Breast epithelium (tissue), 4 donors: ENCODE measurements at places on chromosomes 16 and 17.

- no peaks in the 10 kb centered on the region for H3K4me1 ChIP-seq
- no peak overlapping the region for H3K4me3 ChIP-seq
- H3K27ac ChIP-seq: no peak overlapping the region
Measured at GRCh38 chr17:53934931-53935330, 112.2 kb downstream of the KIF2B start.

DNA sequence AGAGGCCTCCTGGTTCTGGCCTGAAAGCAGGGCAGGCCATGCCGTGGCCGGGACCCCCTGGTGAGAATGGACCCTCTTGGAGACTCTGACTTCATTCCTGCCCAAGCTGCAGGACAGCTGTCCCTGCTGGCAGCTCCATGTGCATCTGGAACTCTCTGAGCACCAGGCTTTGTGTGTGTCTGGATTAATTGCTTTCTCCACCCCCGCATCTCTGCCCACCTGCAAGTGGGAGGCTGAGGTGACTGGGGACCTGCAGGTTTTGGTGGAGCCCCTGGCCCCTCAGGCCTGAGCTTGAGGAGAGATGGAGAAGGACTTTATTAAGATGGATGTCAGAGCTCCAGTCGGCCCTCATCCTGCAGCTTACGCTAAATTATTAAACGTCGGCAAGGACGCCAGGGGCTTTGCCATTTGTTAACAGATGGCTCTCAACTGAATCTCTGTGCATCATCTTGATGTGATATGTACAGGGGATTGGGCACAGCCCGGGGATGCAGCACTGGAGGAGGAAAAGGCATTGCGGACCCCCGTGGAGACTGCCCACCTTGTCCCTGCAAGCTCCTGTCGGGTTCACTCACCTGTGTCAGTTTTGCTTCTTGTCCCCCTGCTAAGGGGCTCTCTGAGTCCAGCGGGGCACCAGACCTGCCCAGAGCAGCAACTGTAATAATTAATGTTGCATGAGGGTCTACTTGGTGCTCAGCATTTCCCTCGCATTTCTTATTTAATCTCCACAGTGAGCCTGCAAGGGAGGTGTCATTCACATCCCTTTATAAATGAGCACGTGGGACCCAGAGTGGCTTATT lies 154.1 kb upstream of the RPL38 start:
- H3K36me3 ChIP-seq: no peaks in the 10 kb centered on the region
- H3K4me3 ChIP-seq: no peak overlapping the region
- no peak overlapping the region for H3K27ac ChIP-seq
- H3K27me3 ChIP-seq: no peaks in the 10 kb centered on the region

DNA sequence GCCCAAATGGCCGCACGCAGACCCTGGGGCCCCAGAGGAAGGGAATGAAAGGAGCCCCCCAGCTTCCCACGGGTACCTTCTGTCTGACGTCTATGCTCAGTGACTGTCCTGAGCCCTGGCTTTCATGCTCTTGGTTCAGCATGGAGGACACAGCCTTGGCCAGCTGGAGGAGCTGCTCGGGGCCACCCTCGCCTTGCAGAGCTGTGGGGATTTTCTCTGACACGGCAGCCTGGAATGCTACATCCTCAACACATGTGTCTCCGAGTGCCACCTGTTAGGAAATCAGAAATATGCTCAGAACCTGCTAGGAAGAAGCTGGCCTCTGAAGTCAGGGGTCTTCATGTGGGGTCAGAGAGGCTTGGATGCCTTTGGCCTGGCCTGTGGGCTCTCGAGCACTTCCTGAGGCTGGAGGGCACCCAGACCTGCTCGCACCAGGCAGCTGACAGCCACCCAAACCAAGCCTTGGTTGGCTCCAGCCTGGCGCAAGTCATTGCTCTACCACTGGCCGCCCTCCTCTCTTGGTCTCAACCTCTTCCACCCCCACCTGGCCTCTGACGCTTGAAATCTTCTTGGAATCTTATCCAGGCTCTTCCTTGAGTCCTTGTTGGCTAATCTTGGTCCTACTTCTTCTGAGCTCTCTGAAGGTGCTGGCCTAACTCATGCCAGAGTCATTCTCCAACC lies 63.7 kb upstream of the BCO1 start:
- no peaks in the 10 kb centered on the region for H3K36me3 ChIP-seq
- H3K27ac ChIP-seq: no peak overlapping the region
- H3K4me3 ChIP-seq: no peak overlapping the region
- H3K27me3 ChIP-seq: no peaks in the 10 kb centered on the region
- no peaks in the 10 kb centered on the region for H3K4me1 ChIP-seq

DNA sequence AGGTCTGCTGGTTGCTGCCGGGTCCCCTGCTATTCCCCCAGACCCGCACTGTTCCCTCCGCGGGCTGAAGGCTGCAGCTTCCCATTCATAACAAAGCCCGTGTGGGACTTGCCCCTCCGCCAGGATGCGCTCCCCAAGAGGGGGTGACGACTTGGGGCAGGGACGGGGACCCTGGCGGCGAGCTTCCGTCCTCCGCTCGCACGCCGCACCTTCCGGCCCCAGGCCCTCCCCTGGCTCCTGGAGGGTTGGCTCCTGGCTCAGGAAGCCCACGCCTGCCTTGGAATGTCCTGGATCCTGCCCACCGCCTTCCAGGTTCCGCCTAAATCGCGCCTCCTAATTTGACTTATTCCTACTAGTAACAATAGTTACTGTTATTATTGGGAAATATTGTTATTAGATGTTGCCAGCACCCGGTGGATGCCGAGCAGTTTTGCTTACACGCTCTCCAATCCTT lies 1.1 kb upstream of the TFAP4 start:
- no peaks in the 10 kb centered on the region for H3K36me3 ChIP-seq
- peak; percentile 64 for DNase-seq
- H3K27ac ChIP-seq: peak overlapping the region; percentile 88
- no peaks in the 10 kb centered on the region for H3K4me1 ChIP-seq
- H3K4me3 ChIP-seq: peak overlapping the region; percentile 99
- no peaks in the 10 kb centered on the region for H3K27me3 ChIP-seq

DNA sequence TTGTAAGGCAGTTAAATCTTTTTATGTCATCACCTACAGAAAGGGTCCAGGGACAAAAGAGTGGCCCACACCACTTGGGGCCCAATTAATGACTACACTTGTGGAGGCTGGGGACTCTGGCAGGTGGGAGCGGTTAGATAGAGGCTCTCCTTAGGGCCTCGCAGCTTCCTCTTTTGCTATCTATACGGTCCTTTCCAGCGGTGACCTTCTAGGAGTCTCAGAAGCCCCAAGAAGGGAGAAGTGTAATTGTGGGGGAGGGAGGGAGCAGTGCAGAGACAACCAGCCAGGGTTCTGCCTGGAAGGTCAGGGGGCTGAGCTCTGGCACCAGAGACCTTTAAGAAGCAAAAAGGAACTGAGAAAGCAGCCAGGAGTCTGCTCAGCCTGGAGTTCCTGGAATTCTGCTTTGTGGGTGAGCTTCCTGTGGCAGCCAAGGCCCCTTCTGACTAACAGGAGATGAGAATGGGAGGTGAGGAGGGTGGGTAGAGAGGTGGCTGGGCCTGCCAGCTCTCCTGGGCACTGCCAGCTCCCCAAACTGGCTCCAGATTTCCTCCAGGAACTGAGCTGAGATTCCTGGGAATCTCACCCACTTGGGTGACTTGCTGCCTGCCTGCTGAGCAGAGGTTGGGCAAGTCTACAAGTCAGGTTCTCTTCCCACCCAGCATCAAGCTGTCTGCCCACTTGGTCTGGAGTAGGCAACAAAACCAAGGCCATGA lies 16.3 kb upstream of the MAP3K14 start:
- no peak for DNase-seq
- H3K36me3 ChIP-seq: no peaks in the 10 kb centered on the region
- no peaks in the 10 kb centered on the region for H3K4me1 ChIP-seq
- peak overlapping the region; percentile 58 for H3K27ac ChIP-seq
- H3K4me3 ChIP-seq: no peak overlapping the region
- no peaks in the 10 kb centered on the region for H3K27me3 ChIP-seq

- no peaks in the 10 kb centered on the region for H3K36me3 ChIP-seq
- no peaks in the 10 kb centered on the region for H3K4me1 ChIP-seq
- no peaks in the 10 kb centered on the region for H3K27me3 ChIP-seq
- peak overlapping the region; percentile 56 for H3K4me3 ChIP-seq
- H3K27ac ChIP-seq: peak overlapping the region; percentile 81
Measured at GRCh38 chr16:22195695-22196558, 10.2 kb upstream of the EEF2K start.

DNA sequence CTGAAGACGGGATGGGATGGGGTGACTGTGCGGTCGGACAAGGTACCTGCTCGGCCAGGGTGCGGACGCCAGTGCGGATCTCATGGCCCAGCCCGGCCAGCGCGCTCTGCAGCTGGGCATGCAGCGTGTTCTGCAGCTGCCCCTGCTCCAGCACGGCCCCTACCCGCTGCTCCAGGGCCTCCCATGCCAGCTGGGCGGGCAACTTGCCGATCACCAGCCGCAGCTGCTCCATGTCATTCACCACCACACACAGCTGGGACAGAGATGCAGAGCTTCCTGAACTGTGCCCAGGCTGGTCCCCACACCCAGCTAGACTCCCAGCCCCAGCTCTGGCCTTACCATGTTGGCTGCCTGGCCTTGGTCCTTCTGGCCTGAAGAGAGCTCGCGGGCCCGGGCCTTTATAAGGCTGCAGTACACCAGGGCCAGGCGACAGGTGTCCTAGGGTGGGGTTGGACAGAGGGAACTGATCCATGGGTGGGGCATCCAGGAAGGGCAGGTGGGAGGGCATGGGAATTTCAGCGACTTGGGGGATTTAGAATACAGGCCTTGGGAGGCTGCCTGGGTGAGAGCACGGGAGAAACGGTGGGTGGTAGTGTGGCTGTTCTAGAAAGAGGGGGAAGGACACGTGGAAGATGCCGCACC lies 9.8 kb downstream of the UNC13D start:
- H3K4me1 ChIP-seq: no peaks in the 10 kb centered on the region
- no peak for DNase-seq
- H3K36me3 ChIP-seq: no peaks in the 10 kb centered on the region
- no peaks in the 10 kb centered on the region for H3K27me3 ChIP-seq
- H3K27ac ChIP-seq: no peak overlapping the region

- no peak overlapping the region for H3K27ac ChIP-seq
- H3K36me3 ChIP-seq: no peaks in the 10 kb centered on the region
- no peak overlapping the region for H3K4me3 ChIP-seq
- no peaks in the 10 kb centered on the region for H3K4me1 ChIP-seq
- no peaks in the 10 kb centered on the region for H3K27me3 ChIP-seq
Measured at GRCh38 chr16:67731071-67731752, 12.1 kb upstream of the GFOD2 start.

DNA sequence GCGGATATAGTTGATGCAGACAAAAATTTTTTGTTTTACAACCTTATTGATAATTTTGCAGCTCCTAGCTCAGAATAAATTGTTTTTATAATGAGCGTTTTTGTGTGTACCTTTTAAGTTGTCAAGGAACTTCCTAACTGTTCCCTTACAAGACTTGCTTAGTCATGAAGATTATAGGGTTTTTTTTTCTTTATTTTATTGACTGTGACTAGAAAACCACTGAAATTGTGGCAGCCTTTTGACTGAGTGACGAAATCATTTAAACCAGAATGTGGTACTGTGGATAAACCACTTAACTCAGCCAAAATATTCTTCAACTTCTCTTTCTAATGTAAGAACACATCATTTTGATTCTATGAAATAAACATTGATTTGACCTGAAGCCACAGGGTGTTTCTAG lies 40.8 kb upstream of the VPS4A start:
- no peaks in the 10 kb centered on the region for H3K27me3 ChIP-seq
- H3K4me1 ChIP-seq: no peaks in the 10 kb centered on the region
- no peak overlapping the region for H3K4me3 ChIP-seq

- H3K36me3 ChIP-seq: no peaks in the 10 kb centered on the region
- no peak overlapping the region for H3K4me3 ChIP-seq
- H3K27me3 ChIP-seq: no peaks in the 10 kb centered on the region
- no peak for DNase-seq
Measured at GRCh38 chr16:54106057-54106456, 180.5 kb downstream of the IRX3 start.

DNA sequence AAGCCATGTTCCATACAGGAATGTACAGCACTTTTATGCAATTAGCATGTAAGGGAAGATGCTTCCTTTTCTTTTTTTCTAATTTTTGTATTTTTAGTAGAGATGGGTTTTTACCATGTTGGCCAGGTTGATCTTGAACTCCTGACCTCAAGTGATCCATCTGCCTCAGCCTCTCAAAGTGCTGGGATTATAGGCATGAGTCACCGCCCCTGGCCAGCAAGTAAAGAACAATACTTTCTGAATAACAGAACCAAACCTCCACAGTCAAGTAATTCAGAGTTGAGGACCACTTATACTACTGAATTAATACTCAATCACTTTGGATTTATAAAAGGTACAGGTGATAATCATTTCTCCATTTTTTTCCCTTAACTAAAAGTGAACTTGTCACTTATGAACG lies 13.0 kb downstream of the C16orf87 start:
- H3K4me1 ChIP-seq: no peaks in the 10 kb centered on the region
- no peaks in the 10 kb centered on the region for H3K27me3 ChIP-seq
- no peak for DNase-seq
- no peaks in the 10 kb centered on the region for H3K36me3 ChIP-seq
- H3K4me3 ChIP-seq: no peak overlapping the region

- no peaks in the 10 kb centered on the region for H3K27me3 ChIP-seq
- DNase-seq: no peak
- no peaks in the 10 kb centered on the region for H3K36me3 ChIP-seq
- peak overlapping the region; percentile 29 for H3K4me3 ChIP-seq
- H3K27ac ChIP-seq: peak overlapping the region; percentile 76
- no peaks in the 10 kb centered on the region for H3K4me1 ChIP-seq
Measured at GRCh38 chr16:51152691-51153576, 1.9 kb upstream of the SALL1 start.

- H3K27me3 ChIP-seq: peaks cover 2% of the 10 kb centered on the region
- H3K4me3 ChIP-seq: peak overlapping the region; percentile 81
- no peaks in the 10 kb centered on the region for H3K4me1 ChIP-seq
- H3K36me3 ChIP-seq: no peaks in the 10 kb centered on the region
- DNase-seq: no peak
Measured at GRCh38 chr16:54937671-54938211, 7.1 kb downstream of the IRX5 start.

- H3K27me3 ChIP-seq: no peaks in the 10 kb centered on the region
- peak overlapping the region; percentile 86 for H3K4me3 ChIP-seq
- peaks cover 4% of the 10 kb centered on the region for H3K4me1 ChIP-seq
- peak overlapping the region; percentile 70 for H3K27ac ChIP-seq
- no peak for DNase-seq
- no peaks in the 10 kb centered on the region for H3K36me3 ChIP-seq
Measured at GRCh38 chr17:76535788-76536510, 1.6 kb downstream of the CYGB start.

GRCh38 chr17:41492351-41492750 lies 2.6 kb upstream of the KRT36 start:
- no peaks in the 10 kb centered on the region for H3K27me3 ChIP-seq
- H3K4me1 ChIP-seq: no peaks in the 10 kb centered on the region
- DNase-seq: no peak
- no peaks in the 10 kb centered on the region for H3K36me3 ChIP-seq
- peak overlapping the region; percentile 32 for H3K27ac ChIP-seq
- H3K4me3 ChIP-seq: no peak overlapping the region

- peak overlapping the region; percentile 99 for H3K4me3 ChIP-seq
- H3K27me3 ChIP-seq: no peaks in the 10 kb centered on the region
- peak; percentile 97 for DNase-seq
- no peaks in the 10 kb centered on the region for H3K36me3 ChIP-seq
Measured at GRCh38 chr17:2399572-2400473, 1.0 kb downstream of the MNT start.

- H3K36me3 ChIP-seq: no peaks in the 10 kb centered on the region
- H3K27me3 ChIP-seq: no peaks in the 10 kb centered on the region
- H3K4me1 ChIP-seq: no peaks in the 10 kb centered on the region
Measured at GRCh38 chr16:17083628-17084027, 387.1 kb downstream of the XYLT1 start.

- H3K36me3 ChIP-seq: no peaks in the 10 kb centered on the region
- H3K4me3 ChIP-seq: no peak overlapping the region
- DNase-seq: no peak
- H3K27me3 ChIP-seq: no peaks in the 10 kb centered on the region
- H3K4me1 ChIP-seq: no peaks in the 10 kb centered on the region
Measured at GRCh38 chr16:65178151-65178550, 56.3 kb upstream of the CDH11 start.

GRCh38 chr16:53968454-53968853 lies 264.5 kb downstream of the FTO start:
- no peaks in the 10 kb centered on the region for H3K4me1 ChIP-seq
- no peak for DNase-seq
- no peak overlapping the region for H3K4me3 ChIP-seq
- H3K36me3 ChIP-seq: no peaks in the 10 kb centered on the region
